Stimulated activated CD4-positive, alpha-beta T cell treated with anti-CD3 and anti-CD28 coated beads, Interleukin-1b, Interleukin-23, amount 100 ng/mL, for 1 hour (primary cell): ENCODE measurements at places on chromosomes 5 and 9.

GRCh38 chr5:147912011-147912410 lies 5.7 kb upstream of the C5orf46 start:
- DNase-seq, result no peak

- no peak for DNase-seq
Measured at GRCh38 chr5:119943148-119943547, 313.8 kb downstream of the FAM170A start.

GRCh38 chr9:99162759-99163364 lies 57.9 kb downstream of the TGFBR1 start:
- no peak for DNase-seq

GRCh38 chr5:173557123-173557903 lies 59.1 kb downstream of the BOD1 start:
- DNase-seq, result no peak

- DNase-seq, result no peak
Measured at GRCh38 chr5:78546276-78546996, 102.1 kb downstream of the LHFPL2 start.

GRCh38 chr9:133780962-133781827 lies 43.0 kb upstream of the SARDH start:
- DNase-seq, result no peak

- DNase-seq, result no peak
Measured at GRCh38 chr9:37339923-37340322, 82.6 kb upstream of the GRHPR start.

DNA sequence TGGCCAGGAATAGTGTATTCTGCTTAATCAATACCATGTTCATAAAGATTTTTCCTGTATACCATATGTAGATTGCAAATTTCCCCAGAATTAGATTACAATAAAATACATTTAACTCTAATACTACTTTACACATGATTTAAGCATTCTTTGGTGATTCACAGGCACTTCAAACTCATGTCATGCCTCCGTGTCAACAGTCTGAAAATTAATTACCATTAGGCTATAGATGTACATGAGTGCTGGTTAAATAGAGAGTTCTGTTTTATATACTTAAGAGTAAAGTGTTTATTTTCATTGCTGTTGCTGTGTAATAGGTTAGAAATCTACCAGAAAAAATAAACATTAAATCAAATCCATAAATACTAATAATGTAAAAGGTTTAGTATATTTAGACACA lies 159.8 kb downstream of the ZSWIM6 start:
- DNase-seq, result no peak

GRCh38 chr9:96189995-96190394 lies 112.0 kb downstream of the HSD17B3 start:
- no peak for DNase-seq

GRCh38 chr9:126893079-126893478 lies 21.5 kb upstream of the RALGPS1 start:
- no peak for DNase-seq

DNA sequence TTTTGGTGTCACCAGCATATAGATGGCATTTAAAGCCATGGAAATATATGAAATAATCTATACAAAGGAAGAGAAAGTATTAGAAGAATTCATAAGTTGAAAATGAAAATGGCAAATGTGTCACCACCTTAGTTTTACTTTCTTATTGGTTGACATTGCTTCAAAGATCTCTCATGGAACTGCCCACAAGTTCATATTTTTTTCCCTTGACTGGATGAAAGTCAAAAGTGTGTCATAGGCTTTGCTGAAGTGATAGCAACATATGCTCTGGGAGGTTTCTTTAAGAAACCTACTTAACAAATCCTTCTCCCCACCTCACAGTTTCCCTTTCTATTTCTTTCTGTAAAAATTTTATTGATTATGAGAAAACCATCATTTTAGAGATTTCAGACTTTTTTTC lies 127.2 kb downstream of the VPS13A start:
- DNase-seq, result no peak

- DNase-seq, result no peak
Measured at GRCh38 chr9:70573308-70573707, 158.9 kb upstream of the KLF9 start.

DNA sequence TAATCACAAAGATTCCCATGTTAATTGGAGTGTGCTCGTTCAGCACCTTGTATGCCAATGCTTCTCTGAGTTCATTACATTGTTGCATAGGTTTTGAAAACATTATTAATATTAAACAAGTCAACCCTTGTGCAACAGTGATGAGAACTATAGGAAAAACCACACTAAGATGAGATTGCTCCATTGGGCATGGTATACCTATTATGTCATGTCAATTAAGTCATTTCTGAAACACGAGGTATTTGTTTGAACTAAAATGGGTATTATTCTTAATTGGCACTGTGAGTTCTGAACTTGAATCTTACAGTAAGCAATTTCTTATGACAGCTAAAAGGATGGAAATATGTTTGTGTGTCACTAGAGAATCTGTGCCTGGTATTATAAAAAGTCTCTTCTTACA lies 447.7 kb downstream of the EFNA5 start:
- no peak for DNase-seq

DNA sequence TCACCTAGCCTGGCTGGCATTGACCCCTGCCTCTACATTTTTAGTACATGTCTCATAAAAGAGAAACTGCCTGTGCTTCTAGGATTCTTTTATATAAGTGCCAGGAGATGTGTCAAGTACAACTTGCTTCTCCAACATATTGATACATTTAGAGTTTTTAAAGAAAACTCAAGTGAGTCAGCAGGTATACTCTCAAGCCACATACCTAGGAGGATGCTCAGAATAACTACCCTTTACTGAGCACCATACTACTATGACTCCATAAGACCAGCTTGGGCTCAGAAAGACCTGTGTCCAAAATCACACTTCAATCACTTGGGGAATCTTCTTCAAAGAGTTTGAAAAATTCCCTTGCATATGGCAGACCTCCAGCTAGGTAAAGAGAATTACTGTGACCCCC lies 389.8 kb upstream of the SLC24A2 start:
- DNase-seq, result no peak

DNA sequence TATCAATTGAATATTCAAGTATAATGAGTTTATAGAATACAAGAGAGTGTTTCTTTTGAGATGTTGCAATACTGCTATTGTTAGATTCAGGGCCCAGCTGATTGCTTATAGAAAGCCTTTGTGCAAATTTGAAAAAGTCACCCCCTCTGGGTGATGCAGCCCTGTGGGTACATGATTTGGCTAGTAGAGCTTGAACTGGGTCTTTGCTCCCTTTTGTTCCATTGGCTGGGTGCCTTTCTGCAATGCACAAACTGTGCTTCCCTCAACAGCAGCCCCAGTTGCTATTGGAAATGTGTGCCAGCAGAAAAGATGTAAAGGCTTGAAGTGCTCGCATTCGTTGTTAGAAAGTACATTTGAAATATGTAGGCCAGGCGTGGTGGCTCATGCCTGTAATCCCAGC lies 61.8 kb upstream of the CEMIP2 start:
- DNase-seq, result no peak

GRCh38 chr5:111676926-111677415 lies 80.0 kb downstream of the NREP start:
- no peak for DNase-seq

GRCh38 chr5:54514291-54514690 lies 3.3 kb upstream of the SNX18 start:
- no peak for DNase-seq

DNA sequence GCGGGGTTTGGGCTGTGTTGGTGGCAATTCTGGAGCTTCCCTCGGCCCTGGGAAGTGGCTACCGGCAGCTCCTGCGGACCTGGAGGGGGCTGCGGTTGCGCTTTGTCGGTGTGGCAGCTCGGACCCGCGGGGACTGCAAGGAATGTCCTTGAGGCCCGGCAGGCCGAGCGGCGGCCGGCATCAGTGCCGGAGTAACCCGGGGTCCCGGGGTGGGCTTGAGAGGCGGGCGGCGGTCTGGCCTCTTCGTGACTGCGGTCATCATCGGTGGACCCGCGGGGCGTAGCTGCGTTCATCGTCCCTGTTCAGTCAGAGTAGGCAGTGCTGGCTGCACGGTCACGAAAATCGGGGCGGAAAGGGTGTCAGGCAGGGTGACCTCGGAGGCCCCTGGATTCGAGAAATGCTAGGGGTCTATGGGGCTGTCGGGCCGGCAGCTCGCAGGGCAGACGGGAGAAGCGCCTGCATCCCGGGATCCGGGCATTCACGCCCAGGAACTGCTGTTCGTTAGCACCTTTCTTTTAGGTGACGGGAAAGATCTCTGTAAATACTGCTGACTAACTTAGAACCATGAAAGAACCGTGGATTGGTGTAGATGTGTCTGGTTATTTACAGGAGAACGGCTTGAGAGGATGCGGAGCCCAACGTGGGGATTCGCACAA lies 474 bp downstream of the HMGCR start:
- peak; percentile 8 for DNase-seq

GRCh38 chr9:21081999-21082398 lies 4.3 kb upstream of the IFNB1 start:
- DNase-seq, result no peak

GRCh38 chr9:117936185-117937130 lies 232.3 kb downstream of the TLR4 start:
- DNase-seq, result no peak

GRCh38 chr9:130194378-130194932 lies 22.3 kb downstream of the NCS1 start:
- no peak for DNase-seq
